ENCODE measurements at places on chromosomes 3 and 15.

DNA sequence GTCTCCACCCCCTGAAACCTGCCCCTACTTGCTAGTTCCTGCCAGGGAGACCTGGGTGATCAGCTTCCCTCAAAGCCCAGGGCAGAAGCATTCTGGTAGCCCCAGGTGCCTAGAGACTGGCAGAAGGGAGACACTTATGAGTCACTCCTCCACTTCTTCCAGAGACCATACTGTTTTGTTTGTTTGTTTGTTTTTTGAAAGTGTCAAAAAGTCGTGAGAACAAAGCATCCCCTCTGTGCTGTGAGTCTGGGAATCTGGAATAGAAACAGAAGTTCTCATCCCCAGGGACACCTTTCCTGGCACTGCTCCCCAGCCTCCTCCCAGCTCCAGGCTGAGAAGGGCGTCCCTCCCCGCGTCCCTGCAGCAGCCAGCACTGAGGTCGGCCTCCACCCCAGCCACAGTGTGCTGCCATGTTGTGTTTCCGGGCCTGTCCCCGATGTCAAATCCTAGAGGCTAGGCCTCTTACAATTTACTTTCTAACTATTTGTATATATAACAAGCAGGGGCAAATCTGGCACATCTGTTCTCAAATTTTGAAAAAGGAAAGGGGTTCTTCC lies 573.0 kb downstream of the RBMS3 start:
- no peak for DNase-seq

DNA sequence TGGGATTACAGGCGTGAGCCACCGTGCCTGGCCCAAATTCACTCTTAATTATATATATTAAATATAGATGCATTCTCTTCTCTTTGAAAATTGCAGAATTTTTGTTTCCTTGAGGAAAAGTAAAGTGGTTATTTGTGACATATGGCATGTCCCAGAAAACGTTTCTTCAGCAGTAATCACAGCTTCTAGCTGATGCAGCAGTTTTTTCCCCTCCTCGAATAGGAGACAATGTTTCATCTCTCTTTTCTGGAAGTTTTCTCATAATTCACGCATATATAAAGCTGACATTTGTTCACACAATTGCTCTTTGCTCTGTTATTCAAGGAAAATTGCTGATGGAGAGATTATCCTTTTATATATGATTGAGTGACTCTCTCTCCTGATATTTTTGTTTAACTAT lies 99.8 kb downstream of the SERPINI1 start:
- no peak for DNase-seq

GRCh38 chr3:33717616-33717865 lies 513 bp downstream of the CLASP2 start:
- DNase-seq, result peak; percentile 88

- DNase-seq, result peak; percentile 27
These were observed at the start of gene HOMER2 for GRCh38 chr15:82952158-82953081. HOMER2 (minus strand) TSS chr15:82952720; CDS start chr15:82952535, 185 bp downstream.

All from left colon (tissue), 2 donors.